ENCODE measurements at places on chromosomes 1 and 21. TPM values are rescaled to one million over a fixed set of nuclear protein-coding genes. Genes with fewer than 3 reads are reported as not detected.

- no peak for DNase-seq
These were observed 27.3 kb downstream of the JMJD4 start for GRCh38 chr1:227707846-227708245.

- no peak for DNase-seq
These were observed 22.2 kb downstream of the UBE2T start for GRCh38 chr1:202319381-202320080.

GRCh38 chr1:99565606-99566289, 80.2 kb upstream of the PALMD start:
- no peak for DNase-seq

- no peak for DNase-seq
These were observed 324.4 kb downstream of the ADGRL2 start for GRCh38 chr1:82125119-82125518.

DNA sequence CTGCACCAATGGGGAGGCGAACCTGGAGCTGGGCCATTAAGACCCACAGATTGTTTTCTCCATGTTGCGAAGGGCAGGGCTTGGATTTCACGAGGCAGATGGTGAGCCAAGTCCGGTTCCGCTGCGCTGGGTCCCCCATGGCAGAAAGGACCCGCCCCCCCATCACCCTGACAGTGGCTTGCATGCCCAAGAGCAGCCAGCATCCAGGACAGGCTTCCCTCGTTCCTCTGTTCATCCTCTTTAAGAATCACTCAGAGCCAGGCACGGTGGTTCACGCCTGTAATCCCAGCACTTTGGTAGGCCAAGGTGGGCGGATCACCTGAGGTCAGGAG, 15.8 kb upstream of the NPHP4 start:
- DNase-seq: no peak

DNA sequence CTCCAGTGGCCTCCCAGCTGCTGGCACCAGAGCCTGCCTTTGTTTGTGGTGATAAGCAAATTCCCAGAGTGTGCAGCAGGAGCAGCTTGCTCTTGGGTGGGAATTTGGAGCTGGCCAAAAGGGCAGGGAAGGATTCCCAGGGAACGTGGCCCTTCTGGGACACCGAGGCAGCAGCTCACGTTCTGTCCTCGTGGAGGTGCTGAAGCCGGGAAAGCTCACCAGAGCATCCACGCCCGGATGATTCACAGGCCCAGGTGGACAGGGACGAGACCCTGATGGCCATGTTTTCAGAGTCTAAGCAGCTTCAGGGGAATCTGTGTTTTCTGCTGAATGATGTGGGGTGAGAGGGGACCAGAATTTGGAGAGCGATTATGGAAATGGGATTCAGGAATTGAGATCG, 19.1 kb upstream of the KLHDC7A start:
- no peak for DNase-seq

DNA sequence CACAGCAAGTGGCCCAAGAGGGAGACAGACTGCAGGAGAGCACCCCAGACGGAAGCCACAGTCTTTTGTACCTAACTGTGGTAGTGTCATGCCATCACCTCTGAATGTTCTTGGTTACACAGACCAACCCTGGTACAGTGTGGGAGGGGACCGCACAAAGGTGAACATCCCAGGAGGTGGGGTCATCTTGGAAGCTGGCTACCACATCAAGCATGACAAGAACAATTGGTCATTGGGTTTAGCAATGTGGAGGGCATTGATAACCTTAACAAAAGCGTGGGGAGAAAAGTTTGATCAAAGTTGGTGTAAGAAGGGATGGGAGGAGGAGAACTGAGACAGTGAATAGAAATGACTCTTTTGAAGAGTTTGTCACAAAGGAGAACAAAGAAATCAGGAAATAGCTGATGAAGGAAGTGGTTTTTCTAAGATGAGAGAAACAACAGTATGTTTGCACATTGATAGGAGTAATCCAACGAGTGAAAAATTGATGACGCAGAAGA, 87.1 kb upstream of the CACNA1E start:
- DNase-seq: peak; percentile 45

DNA sequence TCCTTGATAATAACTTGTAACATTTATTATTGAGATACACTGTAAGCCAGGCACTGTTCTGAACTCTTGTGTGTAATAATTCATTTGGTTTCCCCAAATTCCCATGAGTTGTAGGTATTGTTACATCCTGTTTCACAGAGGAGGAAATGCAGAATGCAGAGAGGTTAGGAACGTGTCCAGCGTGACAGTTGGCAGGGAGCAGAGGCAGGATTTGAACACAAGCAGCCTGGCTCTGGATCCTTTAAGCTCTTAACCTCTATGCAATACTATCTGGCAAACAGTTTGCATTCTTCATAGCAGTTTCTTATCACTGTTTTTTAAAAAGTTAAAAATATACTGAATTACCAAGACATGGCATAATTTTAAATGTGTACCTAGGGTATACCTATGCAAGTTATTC, 30.5 kb downstream of the EEIG2 start:
- DNase-seq: no peak

- DNase-seq: no peak
These were observed 7.5 kb upstream of the FNDC5 start for GRCh38 chr1:32878183-32878582.

- no peak for DNase-seq
These were observed 14.7 kb upstream of the CHIA start for GRCh38 chr1:111275780-111276433.

- DNase-seq: no peak
These were observed 85.3 kb upstream of the ARHGAP29 start for GRCh38 chr1:94322696-94323095.

- DNase-seq: no peak
These were observed 232.2 kb upstream of the PKN2 start for GRCh38 chr1:88451856-88452255.

GRCh38 chr1:108678706-108679105, 13.4 kb upstream of the PRPF38B start:
- no peak for DNase-seq

- no peak for DNase-seq
These were observed 124.7 kb downstream of the TYW3 start for GRCh38 chr1:74857676-74858075.

DNA sequence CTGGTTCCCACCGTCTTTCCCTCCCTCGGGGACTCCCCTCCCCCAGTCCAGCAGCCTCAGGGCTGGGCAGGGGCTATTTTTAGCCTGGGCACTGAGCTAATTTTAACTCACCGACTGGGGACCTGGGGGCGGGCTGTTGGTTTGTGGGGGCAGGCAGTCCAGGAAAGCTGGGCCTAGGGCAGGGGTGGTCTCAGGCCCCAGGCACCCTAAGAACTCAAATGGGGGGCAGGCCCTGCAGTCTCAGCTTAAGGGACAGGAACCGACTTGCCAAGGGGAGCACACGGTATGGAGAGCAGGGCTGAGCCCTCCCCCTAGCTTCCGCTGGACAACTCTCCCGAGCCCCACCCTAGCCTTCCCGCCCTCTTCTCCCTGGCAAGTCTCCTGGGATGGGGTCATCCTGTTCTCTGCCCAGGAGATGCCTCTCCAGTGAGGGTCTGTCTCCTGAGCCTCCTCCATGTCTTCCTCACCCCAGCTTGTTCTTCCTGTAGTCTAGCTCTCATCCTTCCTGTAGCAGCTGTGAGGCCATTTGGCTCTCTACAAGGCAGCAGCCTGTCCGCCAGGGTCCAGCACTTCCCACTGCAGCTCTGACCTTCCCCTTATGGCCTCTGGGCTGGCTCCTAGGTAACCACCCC, 10.1 kb downstream of the MEF2D start:
- no peak for DNase-seq

DNA sequence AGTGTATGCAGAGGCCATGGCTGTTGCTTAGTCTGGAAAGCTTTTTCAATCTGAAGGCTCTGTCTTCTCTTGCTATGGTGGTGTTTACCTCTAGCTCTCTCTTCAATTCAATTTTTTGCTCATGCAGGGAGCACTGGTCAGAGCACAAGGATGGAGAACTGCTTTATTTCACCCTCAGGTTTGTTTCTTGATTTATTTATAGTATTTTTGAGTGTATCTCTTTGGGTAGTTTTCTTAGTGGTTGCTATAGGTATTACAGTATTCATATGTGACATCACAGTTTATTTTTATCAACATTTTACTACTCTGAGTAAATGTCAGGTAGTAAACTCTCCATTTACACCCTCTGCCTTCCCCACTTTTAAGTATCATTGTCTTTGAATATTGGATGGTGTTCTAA, 147.9 kb downstream of the RASAL2 start:
- no peak for DNase-seq

- no peak for DNase-seq
These were observed 656.4 kb downstream of the LTN1 start for GRCh38 chr21:28336314-28336713.

DNA sequence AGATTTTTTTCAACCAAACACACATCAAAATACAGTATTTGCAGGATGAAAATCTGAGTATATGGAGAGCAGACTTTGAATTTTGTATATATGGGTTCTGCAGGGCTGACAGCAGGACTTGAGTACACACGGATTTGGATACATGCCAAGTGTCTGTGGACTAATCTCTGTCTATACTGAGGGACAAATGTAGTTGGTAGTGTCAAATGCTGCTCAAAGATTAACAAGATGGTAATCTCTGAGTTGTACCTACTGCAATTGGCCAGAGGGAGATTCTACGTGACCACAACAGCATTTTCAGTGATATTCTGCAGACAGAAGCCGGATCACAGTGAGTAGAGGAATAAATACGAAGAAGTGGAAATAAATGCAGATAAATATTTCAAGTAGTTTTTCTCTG, 43.4 kb downstream of the SHCBP1L start:
- DNase-seq: no peak

DNA sequence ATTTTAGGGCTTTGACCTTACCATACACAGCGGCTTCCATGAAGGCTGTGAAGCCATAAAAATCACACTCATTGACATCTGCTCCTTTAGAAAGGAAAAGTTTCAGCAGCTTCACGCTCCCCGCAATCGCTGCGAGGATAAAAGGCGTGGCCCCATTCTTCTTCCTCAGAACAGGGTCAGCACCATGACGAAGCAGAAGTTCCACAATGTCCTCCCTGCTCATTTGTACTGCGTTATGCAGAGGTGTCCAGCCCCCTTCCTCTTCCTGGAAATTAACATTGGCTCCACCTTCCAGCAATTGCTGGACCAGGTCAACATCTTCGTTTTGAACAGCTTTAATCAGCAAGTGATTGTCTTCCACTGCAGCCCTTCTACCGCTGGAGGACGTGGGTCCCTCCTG, 2.7 kb downstream of the RNASEL start:
- DNase-seq: no peak

DNA sequence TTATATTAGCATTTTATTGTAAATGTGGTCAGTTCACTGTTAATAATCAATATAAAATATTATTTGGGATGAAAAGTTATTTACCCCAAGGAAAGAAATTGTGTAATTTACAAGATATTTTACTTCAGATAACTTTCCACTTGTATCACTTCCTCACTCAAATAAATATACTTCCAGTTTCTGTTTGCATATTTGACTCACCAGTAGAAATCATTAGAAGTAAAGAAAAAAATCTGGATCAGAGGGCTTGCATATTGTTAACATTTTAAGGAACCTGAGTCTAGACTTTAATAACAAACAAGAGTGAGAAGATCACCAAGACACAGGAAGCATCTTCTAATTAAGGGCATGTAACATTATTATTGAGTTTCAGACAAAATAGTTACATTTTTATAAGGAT, 347 bp upstream of the KRTAP20-4 start:
- DNase-seq: no peak

DNA sequence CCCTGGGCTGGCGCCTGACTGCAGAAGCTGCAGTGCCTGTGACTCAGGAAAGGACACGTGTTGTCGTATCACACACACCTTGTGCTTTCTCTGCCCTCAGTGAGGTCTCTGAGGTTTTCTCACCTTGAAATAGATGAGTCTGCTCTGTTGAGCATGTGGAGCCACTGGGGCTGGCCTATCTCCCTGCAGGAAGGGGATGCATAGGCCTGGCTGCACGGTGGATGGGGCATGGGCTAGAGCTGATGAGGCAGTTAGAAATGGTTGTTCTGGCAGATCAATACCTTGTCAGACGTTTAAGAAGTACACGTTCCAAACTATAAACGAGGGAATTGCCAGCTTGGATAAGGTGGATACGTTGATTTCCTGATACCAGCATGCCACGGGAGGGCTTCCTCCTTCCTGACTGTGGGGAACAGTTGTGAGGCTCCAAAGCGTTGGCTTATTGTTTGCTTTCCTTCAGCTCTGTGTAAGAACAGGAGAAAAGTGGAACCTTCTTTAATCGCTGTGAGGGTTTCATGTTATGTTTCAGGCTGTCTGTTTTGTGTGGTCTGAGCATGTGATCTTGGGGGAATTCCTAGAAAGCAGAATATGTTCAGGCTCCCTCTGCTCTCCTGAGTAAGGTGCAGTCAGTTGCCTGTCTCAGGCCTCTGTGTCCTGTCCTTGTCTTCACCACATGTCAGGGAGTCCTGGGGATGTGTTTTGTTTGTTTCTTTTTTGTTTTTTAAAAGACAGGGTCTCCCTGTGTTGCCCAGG, 44.8 kb downstream of the PCNT start:
- peak; percentile 22 for DNase-seq

The KLHDC9 gene
- total RNA-seq: not detected

The TMEM200B gene
- 0.44 TPM for total RNA-seq

The FOXO6 gene
- total RNA-seq: 0.11 TPM

The NUP210L gene
- 0.07 TPM for total RNA-seq

The VPS72 gene
- 84.5 TPM for total RNA-seq

The DYNLT4 gene
- not detected for total RNA-seq

The PSMB4 gene
- total RNA-seq: 458 TPM

The THEM5 gene
- total RNA-seq: not detected

The TPTE gene
- not detected for total RNA-seq

The UMODL1 gene
- total RNA-seq: not detected

The ESRRG gene
- not detected for total RNA-seq

The ZNF672 gene
- total RNA-seq: 46.0 TPM

All from activated T-helper 2 cell treated with anti-CD3 and anti-CD28 coated beads, Interferon-gamma antibody, Interleukin-2, Interleukin-4, amounts not matched to agents 10 μg/mL and 5 μg/mL and 100 μg/mL, durations not matched to agents 14 hours and 24 hours and 36 hours (primary cell).